ENCODE measurements at places on chromosomes 5 and 9.
A peak's percentile ranks its signal among the peaks of the same experiment; 100 is the strongest.

- DNase-seq = no peak
These were observed 30.4 kb downstream of the CSF2 start for GRCh38 chr5:132103969-132104391.

DNA sequence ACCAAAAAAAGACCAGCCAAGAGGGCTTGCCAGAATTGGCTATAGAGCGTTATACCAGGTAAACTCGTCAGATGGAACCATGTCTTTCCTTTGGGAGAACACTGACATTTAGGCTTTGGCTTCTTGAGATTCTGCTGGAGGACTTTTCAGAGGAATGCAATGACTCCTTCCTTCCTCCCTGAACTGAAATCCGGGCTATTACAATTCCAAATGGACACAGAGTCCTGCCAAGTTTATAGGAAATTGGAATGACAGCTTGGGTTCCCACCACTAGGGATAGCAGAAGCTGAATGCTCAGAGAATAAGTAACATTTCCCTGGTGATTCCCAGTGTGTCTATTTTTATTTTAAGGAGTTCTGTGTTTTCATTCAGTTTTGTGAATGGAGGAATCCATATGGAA, 143.0 kb downstream of the FGF1 start:
- no peak for DNase-seq

DNA sequence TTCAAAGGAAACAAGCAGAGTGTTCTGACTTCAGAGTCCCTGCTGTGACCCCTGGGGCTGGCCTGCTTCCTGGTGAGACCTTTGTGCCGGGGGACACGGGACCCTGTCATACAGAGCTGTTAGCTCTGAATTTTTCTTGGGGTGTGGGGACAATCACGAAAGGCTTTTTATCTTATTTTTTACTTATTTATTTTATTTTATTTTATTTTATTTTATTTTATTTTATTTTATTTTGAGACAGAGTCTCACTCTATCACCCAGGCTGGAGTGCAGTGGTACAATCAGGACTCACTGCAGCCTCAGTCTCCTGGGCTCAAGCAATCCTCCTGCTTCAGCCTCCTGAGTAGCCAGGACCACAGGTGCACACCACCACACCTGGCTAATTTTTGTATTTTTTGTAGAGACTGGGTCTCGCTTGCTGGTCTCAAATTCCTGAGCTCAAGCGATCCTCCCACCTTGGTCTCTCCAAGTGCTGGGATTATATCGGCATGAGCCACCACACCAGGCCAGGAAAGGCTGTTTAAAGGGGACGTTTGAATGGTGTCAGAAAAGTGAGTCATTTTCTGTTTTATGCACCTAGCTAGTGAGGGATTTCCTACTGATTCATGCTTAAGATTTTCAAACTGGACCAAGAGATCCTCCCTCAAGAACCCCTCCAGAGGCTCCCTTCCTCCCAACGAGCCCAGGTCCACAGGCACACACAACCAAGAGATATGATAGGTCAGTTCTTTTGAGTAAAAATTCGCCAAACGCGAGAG, 75.7 kb downstream of the OLFM1 start:
- no peak for DNase-seq

DNA sequence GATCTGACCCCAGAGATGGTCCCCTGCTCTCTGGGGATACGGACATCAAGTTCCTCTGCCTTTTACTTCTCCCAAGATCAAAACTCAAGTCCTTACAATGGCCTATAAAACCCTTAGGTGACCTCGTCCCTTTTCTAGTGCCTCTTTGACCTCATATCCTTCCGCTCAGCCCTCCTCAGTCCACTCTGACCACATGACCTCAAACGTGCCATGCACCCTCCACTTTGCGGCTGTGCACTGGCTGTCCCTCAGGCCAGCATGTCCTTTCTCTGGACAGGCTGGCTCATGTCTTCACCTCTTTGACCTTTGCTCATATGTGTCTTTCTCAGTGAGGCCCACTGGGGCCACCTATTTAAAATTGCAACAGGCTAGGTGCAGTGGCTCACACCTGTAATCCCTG, 14.7 kb downstream of the TRMO start:
- DNase-seq = no peak

DNA sequence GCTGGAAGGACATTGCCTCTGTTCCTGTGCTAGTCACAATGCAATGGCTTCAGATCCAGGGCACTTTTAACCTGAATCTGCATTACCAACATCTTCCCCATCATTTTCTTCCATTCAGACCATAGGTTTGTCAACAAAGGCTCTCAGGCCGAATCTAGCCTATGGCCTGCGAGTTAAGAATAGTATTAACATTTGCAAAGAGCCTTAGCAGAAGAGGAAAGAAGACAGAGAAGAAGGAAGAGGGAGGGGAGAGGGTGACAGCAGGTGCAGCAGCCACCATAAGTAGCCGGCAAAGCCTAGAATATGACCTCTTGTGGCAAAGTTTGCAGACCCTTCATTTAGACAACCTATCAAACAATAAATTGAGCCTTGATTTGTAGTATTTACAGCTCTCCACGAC, 32.6 kb downstream of the BARX1 start:
- DNase-seq = no peak

DNA sequence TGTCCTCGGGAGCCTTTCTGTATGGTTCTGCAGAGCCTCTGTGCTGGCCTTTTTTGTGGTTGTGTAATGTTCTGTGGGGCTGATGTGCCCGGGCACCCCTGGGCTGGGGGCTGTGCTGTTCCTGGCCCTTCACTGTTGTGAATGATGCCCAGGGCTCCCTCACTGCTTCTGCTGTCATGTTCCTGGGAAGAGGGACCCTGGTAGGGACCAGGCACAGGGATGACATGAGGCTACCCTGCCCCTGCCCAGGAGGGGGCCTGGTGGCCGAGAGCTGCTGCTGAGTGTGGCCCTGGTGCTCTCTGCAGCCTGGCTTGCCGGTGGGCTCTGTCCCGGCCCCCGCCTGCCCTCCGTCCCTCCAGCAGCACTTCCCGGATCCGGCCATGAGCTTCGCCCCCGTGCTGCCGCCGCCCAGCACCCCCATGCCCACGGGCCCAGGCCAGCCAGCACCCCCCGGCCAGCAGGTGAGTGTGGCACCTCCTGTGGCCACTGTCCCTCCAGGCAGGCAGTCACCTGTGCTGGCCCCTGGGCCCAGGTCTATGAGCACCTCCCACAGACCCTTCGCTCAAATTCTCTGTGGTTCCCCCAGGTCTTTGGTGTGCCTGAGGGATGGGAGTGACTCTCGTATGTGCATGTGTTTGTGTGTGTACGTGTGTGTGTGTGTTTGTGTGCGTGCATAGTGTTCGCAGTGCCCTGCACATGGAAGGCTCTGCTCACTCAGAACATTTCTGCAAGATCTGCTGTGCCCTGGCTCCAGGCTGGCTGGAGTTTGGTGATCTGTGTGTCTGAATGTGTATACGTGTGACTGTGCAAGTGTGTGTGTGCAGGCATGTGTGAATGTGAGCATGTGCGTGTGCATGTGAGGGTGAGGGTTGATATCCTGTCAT, 72.3 kb downstream of the WNK2 start:
- peak; percentile 4 for DNase-seq

DNA sequence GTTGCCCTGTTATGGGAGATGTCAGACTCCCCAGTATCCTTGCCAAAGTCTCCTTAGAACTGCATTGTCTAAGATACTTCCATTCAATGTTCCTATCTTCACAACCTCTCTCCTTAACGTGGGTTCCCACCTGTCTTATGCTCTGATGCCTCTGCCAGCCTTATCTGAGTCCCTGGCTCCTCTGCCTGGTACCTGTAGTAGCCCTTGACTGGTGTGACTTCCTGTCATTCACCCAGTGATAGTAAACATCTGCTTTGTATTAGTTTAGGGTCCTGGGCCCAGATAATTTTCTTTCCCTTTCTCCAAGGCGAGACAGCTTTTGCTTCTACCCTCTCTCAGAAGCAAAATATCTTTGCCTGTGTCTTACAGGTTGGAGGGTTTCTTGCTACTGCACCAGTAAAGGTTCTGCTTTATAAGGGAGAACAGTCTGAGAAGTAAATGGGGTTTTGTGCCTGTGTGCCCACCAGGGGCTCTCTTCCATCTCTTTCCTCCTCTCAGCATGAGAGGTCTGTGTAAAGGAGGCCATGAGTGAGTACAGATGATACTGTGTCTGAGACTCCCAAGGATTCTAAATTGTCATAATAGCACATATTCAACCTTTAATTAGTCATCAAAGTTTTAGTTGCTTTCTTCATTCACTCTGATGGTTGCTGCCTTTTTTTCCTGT, 220.8 kb downstream of the PRR16 start:
- no peak for DNase-seq

GRCh38 chr5:172496671-172497371, 42.5 kb upstream of the SH3PXD2B start:
- no peak for DNase-seq

GRCh38 chr5:111072949-111073682, 1.6 kb downstream of the TSLP start:
- DNase-seq = no peak

DNA sequence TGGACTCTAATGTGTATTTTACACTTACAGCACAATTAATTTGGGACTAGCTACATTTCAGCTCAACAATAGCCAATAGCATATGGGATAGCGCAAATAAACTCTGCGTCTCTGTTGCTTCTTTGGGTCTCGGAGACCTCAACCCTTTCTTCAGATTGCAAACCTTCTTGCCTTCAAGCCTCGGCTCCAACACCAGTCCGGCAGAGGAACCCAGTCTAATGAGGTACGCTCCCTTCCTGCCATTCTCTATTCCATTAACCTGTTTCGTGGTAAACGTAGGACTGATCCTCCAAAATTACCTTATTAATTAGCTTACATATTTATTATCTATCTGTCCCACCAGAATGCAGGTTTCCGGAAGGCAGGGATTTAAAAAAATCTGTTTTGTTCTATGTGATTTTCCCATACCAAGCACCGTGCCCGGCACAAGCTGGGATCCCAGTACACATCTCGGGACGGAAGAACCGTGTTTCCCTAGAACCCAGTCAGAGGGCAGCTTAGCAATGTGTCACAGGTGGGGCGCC, 525 bp upstream of the DAPK1 start:
- no peak for DNase-seq

DNA sequence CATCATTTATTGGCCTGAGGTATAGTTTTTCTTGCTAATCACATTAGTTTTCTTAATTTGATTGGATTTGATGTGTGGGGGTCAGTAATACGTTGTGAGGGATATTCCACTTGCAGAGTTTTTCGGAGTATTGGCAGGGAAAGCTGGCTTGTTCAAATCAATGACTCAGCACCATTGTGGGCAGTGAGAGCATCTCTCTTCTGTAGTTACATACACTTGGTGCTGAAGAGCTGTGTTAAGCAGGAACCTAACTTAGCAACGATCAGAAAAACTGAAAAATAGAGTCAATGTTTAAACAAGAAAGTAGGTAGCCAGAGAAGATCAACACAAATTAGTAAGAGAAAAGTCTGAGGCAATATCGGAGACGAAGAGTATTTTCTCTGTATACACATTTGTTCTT, 344.6 kb upstream of the EDIL3 start:
- DNase-seq = no peak

DNA sequence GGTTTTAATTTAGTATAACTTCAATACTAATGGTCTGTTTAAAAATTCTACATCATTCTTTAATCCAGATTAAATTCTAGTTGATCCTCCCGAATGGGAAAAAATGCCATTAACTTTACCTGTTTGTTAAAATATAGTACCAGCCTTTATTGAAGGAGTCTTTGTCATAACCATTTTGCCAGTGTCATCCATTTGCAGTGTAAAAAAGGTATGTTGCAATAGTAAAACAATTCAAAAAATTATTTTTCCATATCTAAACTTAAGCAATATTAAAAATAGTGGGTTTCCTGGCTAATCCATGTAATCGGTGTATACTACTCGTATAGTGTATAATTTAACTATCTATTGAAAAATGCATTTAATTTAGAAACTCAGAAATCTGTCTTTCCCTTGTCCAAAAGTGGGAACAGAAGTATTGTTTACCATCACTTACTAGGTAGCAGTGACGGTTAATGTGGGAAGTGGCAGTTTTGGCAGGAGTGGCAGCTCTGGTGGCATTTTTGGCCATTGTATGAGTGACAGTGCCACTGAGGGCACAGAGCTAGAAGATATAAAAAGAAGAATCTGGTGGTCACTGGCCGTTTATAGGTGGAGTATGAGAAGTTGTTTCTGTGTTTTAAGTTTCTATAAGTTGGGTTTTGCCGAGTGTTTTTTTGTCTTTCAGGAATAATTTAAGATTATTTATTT, 1.9 kb downstream of the AP3S1 start:
- no peak for DNase-seq

DNA sequence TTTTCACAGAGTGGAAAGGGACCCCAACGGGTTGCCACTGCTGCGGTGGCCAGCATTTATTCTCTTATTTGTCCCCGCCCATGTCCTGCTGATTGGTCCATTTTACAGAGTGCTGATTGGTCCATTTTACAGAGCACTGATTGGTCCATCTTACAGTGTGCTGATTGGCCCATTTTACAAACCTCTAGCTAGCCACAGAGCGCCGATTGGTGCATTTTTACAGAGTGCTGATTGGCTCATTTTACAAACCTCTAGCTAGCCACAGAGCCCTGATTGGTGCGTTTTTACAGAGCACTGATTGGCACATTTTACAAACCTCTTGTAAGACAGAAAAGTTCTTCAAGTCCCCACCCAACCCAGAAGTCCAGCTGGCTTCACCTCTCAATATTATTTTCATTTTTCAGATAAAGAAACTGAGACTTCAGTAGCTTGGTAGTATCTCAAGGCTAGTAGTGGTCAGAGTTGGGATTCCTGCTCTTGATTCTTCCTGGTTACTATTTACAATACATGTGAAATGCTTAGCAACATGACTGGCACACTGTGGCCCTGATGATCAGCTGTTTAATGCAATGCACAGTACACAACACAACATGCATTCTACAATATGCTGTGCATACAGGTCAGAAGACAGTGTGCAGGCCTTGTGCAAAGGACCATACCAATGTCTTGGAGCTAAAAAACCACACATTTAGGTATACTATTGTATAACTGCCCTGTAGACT, 63.6 kb upstream of the BOD1 start:
- DNase-seq = no peak

DNA sequence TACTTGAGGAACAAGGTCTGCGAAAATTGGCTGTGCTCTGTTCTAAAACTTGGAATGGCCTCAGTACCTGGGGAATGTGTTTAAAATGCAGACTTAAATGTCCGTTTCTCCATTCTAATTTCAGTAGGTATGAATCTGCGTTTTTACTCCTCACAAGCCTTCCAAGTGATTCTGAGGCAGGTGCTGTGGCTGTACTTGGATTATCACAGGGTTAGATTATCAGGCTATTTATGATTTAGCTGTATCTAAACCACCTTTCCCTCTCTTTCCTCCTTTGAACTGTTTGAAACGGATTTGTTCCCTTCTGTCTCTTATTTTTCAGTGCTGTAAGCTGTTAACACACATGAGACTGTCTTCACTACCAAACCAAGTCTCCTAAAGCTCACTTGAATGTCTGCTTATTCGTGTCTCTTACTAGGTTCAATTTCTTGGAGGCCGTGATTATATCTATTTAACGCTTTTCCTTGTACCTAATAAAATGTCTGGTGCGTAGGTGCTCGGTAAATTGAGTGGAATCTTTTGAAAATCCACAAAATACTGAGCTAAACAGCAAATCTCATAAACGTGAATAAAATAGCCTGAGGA, 714 bp upstream of the CETN3 start:
- no peak for DNase-seq

DNA sequence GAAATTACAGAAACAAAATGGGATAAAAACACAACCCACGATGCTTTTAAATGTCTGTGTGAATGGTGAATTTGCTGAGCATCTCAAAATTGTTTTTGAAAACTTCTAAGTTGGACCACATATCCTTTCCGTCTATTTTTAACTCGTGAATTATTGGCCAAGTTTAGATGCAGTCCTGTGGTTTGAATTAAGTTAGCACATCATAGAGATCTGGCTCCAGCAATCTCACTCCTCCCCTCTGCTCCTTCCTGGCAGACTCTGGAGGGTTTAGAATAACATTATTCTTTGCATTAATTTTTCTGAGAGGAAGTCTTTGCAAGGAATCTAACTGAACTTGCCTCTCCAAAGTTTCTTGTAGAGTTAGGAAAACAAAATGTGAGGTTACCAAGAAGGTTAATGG, 14.5 kb upstream of the ANKRD55 start:
- no peak for DNase-seq

Data from ovary (tissue), 10 donors.